Fibroblast of lung (primary cell): ENCODE measurements at places on chromosomes 2 and 18. TPM values are rescaled to one million over a fixed set of nuclear protein-coding genes. Genes with fewer than 3 reads are reported as not detected.

RPL31 gene
- total RNA-seq, result 1,159 and 1,348 TPM in 2 replicates

SLC20A1 gene
- total RNA-seq, result 36.7 and 61.3 TPM in 2 replicates

SAG gene
- total RNA-seq, result not detected in 2 replicates

ANKRD30B gene
- under 0.01 and 0.33 TPM in 2 replicates for total RNA-seq

ZNF521 gene
- total RNA-seq, result 23.6 and 43.6 TPM in 2 replicates

GGCX gene
- total RNA-seq, result 28.8 and 46.1 TPM in 2 replicates

PTPRN gene
- total RNA-seq, result 3.5 and 10.8 TPM in 2 replicates

AAMP gene
- 110 and 139 TPM in 2 replicates for total RNA-seq

ABHD1 gene
- total RNA-seq, result 0.17 and 0.26 TPM in 2 replicates

GALR1 gene
- total RNA-seq, result not detected in 2 replicates

MYOM1 gene
- total RNA-seq, result 0.26 and 0.83 TPM in 2 replicates

ZNF385B gene
- under 0.01 TPM in 1 of 2 replicates, not detected in the other for total RNA-seq

IL18R1 gene
- total RNA-seq, result 0.50 and 5.4 TPM in 2 replicates

NLRC4 gene
- not detected in 2 replicates for total RNA-seq

RAMP1 gene
- total RNA-seq, result 16.0 and 16.4 TPM in 2 replicates

DYTN gene
- not detected in 2 replicates for total RNA-seq

R3HDM1 gene
- total RNA-seq, result 5.4 and 12.4 TPM in 2 replicates

KHK gene
- 1.0 and 1.3 TPM in 2 replicates for total RNA-seq

PSMA8 gene
- total RNA-seq, result not detected in 2 replicates

LBX2 gene
- total RNA-seq, result 1.5 and 3.0 TPM in 2 replicates

CCDC74B gene
- 2.0 and 3.1 TPM in 2 replicates for total RNA-seq

TBR1 gene
- not detected in 2 replicates for total RNA-seq

CDH2 gene
- 2.0 and 8.7 TPM in 2 replicates for total RNA-seq

PTPN18 gene
- 8.0 and 9.6 TPM in 2 replicates for total RNA-seq

TANC1 gene
- 30.8 and 41.9 TPM in 2 replicates for total RNA-seq

GDF7 gene
- total RNA-seq, result under 0.01 and 0.33 TPM in 2 replicates

PER2 gene
- 2.1 and 4.6 TPM in 2 replicates for total RNA-seq

SPP2 gene
- not detected in 2 replicates for total RNA-seq

TTC32 gene
- total RNA-seq, result 5.6 and 5.8 TPM in 2 replicates

TSPYL6 gene
- total RNA-seq, result not detected in 2 replicates

CRYGD gene
- total RNA-seq, result not detected in 2 replicates

CYP1B1 gene
- 94.1 and 97.3 TPM in 2 replicates for total RNA-seq

BCL2 gene
- 3.6 and 9.0 TPM in 2 replicates for total RNA-seq

COL5A2 gene
- total RNA-seq, result 200 and 253 TPM in 2 replicates

PPP1R1C gene
- 0.50 and 0.77 TPM in 2 replicates for total RNA-seq

TCF23 gene
- total RNA-seq, result under 0.01 TPM in 1 of 2 replicates, not detected in the other

CIB4 gene
- total RNA-seq, result not detected in 2 replicates

OTOS gene
- not detected in 2 replicates for total RNA-seq

FAM237A gene
- not detected in 2 replicates for total RNA-seq

TOGARAM2 gene
- 0.26 and 0.33 TPM in 2 replicates for total RNA-seq
